ENCODE measurements at places on chromosomes 3 and 15.

GRCh38 chr3:34808287-34808686, 831.0 kb upstream of the ARPP21 start:
- no peak for DNase-seq

DNA sequence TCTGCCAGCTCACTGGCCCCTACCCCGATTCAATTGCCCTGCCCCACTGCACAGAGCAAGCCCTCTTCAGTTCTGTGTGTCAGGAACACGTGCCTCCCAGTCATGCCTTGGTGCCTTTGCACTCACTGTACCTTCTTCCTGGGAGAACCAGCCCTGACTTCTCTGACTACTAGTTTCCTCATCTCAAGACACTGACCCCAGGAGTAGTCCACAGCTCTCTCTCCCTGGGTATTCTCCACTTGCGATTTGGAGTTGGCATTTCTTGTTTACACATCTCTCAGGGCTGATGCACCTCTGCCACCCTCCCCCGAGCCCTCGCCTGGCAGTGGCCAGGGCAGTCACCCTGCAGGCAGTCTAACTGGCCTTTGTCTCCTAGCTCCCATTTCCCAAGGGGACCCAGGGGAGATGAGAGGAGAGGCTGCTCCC, 5.7 kb downstream of the CISH start:
- DNase-seq, result no peak

DNA sequence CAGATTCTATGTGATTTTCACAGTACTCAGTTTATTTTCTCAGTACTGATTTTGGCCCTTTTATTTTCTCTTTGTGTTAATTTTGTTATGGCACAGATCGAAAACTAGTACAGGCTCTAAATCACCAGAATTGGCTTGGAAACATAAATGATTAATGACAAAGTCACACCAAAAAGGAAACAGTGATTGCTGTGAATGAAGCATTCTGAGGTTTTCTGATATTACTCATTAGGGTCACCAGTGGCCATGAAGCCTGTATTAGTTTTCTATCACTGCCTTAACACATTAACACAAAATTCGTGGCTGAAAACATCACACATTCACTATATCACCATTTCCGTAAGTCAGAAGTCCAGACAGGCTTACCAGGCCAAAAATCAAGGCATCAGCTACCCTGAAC, 343.0 kb upstream of the THRB start:
- DNase-seq, result no peak

DNA sequence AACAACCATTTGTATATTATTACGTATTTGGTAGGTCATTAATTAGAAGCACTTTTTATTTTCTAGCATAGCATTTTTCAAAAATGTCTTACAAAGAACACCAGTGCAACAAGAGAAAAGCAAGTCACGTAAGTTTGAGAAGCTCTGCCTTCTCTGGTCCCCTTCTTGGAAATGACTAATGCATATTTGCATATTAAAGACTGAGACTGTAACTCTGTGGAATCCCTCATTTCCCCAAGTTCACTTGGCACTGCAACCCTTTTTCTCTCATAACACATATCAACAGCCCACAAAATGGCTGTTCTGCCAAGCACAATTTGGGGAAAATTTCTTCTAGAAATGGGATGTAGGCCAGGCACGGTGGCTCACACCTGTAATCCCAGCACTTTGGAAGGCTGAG, 176.3 kb downstream of the ERC2 start:
- DNase-seq, result no peak

Measured in left kidney (tissue), 8 donors.